ENCODE measurements at places on chromosomes 11 and 22.

DNA sequence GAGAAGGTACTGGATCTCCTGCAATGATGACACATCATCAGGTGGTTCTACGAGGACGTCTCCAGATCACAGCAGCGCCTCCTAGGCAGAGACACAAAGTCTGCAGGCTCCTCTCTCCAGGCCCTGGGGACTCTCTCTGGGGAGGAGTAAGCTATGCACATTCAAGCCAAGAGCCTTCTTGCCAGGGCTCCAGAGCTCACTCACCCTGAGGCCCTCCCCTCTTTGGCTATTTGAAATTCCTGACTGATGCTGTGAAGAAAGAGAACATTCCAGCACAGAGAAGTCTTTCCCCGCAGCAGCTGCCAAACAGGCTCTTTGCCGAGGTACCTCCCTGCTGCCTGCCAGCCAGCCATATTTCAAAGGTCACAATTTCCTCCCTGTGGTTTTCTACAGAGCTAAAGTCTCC, 204.9 kb downstream of the CSNK2A3 start:
- DNase-seq, result peak; percentile 79

GRCh38 chr11:119373921-119374631, 7.4 kb downstream of the USP2 start:
- peak; percentile 76 for DNase-seq

- no peak for DNase-seq
These were observed 631 bp upstream of the SNX19 start for GRCh38 chr11:130916910-130917309.

DNA sequence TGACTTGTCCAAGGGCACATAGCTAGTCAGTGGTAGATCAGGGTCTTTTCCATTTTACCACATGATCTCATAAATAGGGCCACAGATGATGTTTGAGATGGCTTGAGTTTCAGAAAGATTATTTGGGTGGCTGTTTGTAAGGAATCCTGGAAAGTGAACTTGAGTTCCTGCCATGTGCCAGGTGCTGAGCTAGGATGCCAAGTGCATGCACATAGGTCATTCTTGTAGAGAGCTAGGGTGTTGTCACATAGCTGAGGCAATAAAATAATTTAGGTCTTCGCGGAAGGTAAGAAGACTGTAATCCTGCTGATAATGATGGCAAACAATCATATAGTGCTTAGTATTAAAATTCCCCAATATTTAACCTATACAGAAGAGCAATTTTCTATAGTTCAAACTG, 1162.6 kb upstream of the TENM4 start:
- DNase-seq, result no peak

DNA sequence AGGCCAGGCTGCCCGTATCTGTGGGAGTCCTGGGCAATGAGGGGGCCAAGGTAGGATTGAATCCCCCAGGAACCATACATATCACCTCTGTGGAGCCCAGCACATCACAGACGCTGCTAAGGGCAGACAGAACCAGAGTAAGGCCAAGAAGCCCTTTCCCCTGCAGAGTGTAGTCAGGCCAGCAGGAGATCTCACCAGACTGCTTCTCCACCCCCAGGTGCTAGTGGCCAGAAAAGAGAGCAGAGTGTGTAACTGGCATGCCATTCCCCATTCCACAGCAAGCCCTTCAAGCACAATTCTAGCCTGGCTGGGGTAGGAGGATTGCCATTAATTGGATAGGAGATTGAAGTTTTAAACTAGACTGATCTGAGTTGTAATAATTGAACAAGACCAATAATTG, 28.0 kb upstream of the FCHSD2 start:
- DNase-seq, result no peak

DNA sequence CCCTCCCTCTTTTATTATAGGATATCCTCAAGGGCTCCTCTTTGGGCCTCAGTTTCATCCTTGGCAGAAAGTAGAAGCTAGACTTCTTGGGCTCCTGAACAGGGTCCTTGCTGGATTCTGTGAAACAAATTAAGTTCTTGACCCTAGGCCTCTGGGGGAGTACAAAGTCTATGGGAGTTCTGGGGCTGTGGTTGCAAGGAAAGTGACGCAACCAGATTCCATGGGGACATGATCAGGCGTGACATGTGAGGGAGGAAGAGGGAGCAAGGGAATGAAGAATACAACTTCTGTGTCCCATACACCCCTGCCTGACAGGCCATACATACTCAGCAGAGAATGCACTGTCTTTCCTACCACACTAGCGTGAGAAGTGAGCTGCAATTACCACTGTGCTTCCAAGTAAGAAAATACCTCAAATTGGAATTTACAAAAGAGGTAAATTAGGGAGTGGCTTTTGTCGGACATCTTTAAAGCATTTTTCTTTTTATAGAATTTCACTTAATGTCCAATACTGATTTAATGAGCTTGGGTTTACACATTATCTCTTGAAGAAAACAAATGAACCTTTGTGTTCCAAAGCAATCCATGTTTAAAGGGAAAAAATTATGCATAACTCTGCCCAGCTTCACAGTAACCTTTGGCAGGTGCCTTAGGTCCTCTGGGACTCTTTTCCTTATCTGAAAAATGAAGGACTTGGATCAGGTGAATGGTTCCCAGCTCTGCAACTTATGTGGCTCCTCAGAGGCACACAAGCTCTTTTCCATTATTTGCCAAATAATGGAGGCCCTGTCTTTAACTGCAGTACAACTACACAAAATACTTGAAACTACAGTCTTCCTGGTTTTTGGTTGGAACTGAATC, 38.9 kb downstream of the LIMK2 start:
- DNase-seq, result no peak

DNA sequence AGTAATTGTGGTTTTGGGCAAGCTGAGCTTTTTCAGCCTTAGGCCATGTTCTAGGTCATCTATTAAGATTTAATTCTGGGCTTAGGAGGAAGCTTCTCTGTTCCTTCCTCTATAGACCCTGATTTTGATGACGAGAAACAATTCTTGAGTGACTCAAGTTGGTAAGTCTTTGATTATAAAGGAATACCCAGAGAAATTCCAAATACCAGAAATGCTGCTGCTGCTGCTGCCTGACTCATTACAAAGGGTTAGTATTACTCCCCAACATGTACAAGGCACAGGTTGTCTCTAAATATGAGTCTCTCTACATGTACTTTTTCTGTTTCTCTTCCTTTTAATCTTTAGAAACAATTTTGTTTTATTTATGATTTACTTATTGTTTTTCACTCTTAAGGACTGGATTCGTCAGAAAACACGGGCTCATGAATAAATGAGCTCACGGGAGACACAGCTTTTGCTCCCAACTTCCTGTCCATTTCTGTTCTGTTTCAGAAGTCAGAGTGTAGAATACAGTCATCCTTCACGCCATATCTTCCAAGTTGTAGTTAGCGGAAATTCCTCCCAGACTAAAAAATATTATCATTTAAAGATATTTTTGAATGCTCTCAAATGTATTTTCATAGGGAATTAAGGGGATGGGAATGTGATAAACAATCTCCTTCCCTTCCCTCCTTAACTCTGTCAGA, 31.8 kb upstream of the RBMXL2 start:
- DNase-seq, result no peak

- no peak for DNase-seq
These were observed 43.6 kb upstream of the FTH1 start for GRCh38 chr11:62010935-62011528.

- no peak for DNase-seq
These were observed 19.5 kb downstream of the GNAZ start for GRCh38 chr22:23089633-23090456.

- DNase-seq, result no peak
These were observed 64.4 kb downstream of the MYH9 start for GRCh38 chr22:36323182-36323854.

- peak; percentile 56 for DNase-seq
These were observed 477 bp downstream of the DPAGT1 start for GRCh38 chr11:119100994-119101758.

GRCh38 chr22:37782340-37783168, 25.2 kb upstream of the GCAT start:
- no peak for DNase-seq

DNA sequence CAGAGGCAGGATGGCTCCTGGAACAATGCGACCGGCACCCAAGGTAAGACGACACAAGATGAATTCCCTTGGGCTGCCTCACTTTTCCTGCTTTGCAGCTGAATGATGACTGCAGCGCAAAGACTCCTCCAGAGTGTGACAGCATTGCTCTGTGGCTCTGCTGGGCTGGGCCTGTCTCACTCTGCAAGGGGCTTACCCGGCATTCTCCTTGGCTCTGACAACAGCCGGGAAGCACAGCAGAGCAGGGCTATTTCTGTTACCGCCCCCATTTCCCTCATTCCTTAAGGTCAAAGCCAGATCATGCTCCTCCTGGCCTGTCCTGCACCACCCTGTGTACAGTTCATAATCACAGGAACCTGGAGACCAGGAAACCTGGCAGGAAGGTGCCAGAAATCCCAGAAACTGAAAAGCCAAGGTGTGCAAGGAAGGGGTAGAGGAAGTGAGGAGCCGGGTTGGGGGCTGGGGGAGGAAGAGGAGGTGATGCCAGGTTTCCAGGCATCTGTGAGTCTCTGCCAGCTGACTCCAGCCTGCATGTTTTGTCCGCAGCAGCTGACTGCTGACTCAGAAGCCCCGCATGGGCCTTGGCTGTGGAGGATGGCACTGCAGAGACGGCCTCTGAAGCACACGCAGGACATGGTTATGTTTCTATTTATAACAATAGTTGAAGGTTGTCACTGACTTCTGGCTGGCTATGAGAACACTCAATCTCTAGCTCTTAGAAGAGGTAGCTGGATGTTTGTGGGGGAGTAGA, 113.6 kb downstream of the MICAL3 start:
- DNase-seq, result no peak

- no peak for DNase-seq
These were observed 103.6 kb upstream of the HSD17B12 start for GRCh38 chr11:43576803-43577521.

DNA sequence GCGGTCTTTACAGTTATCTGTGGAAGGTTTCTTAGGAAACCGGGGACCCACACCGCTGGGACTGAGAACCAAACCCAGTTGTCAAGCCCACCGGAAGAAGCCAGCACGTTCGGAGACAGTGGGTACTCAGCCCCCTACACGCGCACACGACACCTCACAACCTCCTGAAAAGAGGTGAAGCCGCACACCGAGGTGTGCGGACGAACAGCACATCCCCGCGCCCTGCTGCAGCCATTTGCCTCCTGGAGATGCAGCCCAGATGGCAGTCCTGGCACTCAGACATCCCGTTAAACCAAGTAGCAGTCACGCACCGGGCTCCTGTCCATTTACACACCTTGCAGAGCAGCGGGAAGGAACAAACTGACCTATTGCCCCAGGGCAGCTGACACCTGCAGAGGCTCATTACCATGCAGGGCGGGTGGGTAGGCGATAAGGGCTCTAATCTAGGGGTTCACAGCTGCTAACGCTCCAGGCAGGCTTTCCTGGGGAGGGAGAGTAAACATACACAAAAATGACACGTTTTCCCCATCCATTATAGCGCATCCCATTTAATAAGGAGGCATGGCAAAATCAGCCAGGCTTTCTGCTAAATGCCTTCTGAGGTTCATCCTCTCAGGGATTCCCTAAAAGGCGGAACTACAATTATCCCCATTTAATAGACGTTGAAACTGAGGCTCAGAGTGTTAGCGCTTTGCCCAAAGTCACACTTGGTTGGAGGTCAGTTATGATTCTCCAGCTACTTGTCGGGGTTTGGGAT, 864 bp upstream of the EHBP1L1 start:
- DNase-seq, result peak; percentile 65

GRCh38 chr11:5604896-5605295, 8.5 kb downstream of the TRIM6 start:
- no peak for DNase-seq

DNA sequence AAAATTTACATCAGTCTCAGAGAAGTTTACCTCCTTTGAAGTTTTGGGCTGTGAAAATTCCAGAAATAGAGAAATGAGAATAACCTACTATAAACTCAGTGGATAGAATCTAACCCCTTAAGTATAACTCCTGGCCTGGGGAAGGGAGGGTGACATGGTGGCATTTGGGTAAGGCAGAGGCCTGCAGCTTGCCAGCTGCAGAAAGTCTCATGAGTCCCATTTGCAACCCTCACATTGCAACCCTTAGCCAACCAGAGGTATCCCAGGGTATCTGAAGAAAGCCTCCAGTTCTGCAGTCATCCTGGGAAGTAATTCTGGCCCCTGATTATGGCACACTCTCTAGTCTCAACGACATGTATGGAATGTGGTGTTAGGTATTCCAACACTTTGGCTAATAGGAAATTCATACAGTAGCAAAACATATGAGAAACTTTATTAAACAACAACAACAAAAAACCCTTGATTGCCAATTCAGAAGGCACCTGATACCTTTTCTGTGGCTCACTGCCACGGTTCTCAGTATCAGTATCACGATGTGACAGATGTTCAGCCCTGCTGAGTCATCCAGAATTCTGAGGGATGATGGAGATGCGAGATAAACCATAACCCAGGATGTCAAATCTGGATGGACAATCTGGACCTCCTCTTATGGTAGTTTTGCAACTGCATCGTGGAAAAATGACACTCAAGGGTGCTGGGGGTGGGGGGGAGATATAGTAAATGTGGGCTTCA, 743.4 kb downstream of the NELL1 start:
- no peak for DNase-seq

DNA sequence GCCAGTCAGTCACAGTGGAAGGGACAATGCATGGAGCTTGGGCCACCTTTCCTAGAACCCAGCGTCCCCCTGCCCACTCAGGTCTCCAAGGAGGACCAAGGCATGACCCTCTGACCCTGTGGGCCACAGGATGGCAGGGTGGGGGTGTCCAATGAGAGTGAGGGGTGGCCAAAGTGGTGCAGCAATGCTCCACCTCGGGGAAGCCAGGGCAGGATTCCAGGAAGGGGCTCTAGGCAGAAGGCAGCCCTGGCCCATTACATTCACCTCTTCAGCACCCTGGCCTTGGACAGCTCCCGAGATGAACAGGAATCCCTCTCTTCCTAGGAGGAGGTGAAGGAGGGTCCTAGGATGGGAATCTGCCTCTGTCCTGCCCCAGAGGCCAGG, 597.5 kb downstream of the BRD1 start:
- DNase-seq, result peak; percentile 30

DNA sequence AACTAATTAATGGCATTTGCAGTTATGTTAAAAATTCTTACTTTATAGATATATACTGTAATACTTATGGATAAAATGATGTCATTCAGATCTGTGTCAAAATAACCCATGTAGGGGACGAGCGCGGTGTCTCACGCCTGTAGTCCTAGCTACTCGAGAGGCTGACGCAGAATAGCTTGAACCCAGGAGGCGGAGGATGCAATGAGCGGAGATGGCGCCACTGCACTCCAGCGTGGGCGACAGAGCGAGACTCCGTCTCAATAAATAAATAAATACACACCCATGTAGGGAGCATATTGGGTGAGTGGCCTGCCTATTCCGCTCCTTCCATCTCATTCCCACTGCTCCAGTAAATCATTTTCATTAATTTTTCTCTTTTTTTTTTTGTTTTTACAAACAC, 7.1 kb downstream of the SNU13 start:
- DNase-seq, result no peak
